ENCODE measurements at places on chromosomes 3 and 15.

DNA sequence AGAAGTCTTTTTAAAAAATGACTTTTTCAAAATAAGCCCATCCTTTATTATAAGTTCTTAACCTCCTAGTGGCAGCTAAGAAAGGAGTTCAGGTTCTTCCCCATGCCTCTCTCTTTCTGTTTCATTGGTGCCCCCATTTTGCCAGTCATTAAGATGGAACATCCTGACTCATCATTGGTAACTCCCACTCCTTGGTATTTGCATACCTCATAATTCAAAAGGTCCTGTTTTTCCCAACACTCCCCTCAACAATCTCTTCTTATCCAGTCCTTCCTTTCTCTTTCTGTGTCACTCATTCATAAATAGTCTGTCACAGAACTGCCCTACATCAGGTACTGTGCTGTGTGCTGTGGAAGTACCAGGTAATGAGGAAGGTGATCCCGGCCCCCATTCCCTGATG is 394.0 kb downstream of the FOXP1 start:
- DNase-seq: peak; percentile 32

DNA sequence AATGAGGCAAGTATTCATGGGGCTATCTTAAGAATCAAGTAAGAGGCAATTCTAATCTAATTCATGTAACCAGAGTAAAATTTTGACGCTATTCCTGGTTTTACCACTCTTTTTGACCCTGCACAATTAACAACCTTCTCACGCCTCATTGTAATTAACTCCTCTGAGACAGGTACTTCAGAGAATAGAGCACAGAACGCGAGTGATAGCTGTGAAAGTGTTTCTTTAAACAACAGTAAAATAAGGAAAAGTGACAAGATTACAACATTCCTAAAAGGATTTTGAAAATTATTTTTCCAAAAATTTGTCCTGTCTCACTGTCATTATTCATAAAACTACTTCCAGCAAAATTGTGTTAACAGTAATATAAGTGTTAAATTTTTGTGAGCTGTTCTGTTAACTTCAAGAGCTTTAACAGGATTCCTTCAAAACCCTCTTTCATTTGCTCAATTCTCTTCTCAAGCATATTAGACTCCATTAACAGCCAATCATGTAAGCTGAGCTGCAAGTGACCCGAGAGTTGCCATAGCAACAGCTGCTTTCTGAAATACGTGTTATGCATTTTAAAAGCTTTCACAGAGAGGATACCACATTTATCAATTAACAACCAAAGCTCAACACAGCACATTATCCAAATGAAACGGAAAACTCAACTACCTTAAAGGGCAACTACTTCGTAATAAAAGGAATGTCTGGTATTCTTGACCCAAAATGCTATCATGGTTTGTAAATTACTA is 93.1 kb downstream of the STAG1 start:
- DNase-seq: peak; percentile 63

DNA sequence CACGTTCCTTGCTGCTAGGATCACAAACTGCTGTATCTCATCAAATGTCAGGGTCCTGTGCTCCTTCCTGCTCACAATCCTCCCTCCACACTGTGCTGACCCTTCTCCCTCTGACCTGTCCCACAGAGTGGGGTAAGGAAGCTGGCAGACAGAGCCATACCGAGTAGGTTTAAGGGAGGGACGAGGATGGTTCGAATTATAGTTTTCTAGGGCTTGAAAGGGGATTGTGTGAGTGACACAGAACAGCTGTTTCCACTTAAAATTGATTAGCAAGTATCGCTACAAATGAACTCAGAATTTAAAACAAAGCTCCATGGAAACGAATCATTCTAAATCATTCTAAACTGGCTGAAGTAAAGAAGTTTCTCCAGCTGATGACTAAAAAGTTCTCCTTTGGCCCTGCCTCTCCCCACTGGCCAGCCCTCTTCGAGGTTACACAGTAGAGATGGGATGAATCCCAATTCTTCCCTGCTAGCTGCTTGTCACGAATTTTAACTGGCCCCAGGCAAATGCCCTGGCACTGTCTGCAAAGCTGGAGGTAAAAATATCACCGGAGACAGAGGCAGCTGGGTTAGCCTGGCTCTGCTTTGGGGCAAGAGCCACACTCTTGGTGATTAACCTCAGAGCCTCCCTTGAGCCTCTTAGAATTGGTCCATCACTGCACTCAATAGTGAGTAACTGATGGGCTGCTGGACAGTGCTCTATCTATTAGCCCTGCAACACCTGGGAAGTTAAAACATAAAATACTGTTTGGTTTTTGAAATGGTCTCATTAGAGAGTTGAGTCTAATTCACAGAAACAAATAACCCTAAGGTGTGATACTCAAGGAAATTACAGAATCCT is 194.9 kb downstream of the CHST2 start:
- DNase-seq: peak; percentile 26

DNA sequence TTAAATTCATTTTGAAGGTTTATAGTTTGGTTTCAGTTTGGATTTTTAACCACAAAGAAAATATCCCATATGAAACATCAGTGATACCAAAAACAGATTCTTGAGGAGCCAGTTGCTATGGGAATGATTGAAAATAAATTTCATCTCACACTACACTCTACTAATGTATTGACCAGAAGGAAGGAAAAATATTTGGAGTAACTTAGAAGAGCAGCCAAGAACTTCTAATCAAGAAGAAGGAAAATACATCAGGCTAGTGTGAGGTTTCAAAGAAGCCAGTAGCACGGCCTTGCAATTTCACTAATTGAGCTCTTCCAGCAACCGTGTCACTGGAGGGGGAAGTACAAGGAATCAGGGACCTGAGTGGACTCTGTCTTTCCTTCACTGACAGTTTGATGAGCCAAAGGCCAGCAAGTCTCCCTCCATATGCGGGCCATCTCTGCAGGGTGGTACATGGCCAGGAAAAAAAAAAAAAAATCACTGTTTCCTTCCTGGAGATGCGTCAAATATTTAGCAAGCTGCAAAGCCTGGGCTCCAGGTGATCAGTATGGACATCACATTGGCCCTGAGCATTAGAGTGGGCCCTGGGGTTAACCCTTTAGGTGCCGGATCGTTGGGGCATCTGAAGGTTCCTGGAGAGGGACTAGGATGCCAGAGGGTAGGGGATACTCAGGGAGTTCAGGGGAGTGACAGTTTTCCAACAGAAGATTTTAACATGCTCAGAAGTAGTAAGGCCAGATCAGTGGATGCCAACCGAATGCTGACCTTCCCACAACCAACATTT is 37.1 kb downstream of the SLC12A8 start:
- DNase-seq: no peak

DNA sequence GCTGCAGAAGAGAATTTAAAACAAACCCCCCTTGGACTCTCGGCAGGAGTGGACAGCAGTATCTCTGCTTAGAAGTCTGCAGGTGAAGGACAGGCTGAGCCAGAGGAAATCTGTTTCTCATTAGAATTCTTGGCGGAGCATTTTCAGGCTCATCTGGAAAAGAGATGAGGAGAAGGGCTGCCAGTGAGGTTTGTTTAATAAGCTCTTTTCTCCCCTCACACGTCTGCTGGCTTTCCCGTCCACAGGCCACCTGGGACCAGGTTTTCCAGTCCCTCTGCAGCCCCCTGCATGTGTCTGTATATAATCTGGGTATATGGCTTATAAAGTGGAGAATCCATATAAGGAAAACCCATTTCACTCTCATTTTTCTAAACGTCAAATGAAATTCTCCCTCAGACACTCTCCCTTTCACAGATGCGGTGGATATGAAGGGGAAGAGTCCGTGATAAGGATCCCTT is 155.4 kb upstream of the TPM1 start:
- DNase-seq: peak; percentile 68

DNA sequence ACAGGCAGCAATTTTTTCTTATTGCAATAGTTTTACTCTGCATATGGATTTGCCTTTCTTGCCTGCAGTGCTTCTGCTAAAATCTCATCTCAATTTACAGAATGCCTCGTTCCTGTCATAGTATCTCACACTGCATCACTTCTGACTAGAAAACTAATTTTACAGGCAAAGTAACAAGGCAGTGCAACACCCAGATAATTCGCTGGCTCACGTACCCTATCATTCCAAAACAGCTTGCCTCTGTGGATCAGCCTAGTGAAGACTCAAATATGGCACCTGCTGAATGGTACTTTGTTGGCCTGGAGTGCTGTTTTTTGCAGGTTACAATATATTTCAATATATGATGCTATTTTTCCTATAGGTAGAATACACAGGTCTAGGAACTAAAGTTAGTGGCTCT is 5.3 kb downstream of the EIF5A2 start:
- DNase-seq: no peak
